ENCODE measurements at places on chromosomes 7 and 10.

DNA sequence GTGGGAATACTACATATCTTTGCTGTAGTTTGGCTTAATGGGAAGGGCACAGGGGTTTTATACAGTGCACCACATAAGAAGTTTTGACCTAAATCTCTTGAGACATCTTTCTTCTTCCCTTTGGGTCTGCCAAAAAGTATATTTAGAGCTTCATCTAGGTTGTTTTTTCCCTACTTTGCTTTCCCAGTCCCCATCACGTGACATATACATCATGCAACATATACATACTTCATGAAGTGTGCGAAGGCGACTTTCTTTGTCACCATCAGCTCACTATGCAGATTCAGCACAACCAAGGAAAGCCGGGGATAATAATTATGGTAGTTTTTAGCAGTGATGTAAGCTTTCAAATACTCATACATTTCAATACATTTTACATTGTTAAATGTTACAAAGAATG lies 177.1 kb upstream of the PPP1R3A start:
- no peak for DNase-seq

GRCh38 chr10:107544706-107545520 lies 380.4 kb upstream of the SORCS1 start:
- DNase-seq, result no peak

- DNase-seq, result no peak
These were observed 37.2 kb upstream of the CCDC7 start for GRCh38 chr10:32408690-32409089.

DNA sequence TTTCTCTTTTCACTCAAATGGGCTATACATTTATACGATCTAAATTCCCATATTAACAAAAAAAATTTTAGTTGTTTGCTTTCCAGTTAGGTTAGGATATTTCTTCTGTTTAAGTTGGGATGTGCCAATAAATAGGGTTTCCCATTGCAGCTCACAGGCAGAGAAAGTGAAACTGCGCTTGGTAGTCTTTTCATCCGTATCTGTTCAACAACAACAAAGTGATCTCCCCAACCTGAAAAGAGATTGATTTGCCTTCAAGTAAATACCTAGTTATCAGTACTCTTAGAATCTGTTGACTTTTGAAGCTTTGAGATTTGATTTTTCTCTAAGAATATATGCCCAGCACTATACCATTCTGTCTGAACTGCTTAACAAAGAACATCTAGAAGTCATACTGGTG lies 143.4 kb downstream of the DYNC1I1 start:
- DNase-seq, result no peak

DNA sequence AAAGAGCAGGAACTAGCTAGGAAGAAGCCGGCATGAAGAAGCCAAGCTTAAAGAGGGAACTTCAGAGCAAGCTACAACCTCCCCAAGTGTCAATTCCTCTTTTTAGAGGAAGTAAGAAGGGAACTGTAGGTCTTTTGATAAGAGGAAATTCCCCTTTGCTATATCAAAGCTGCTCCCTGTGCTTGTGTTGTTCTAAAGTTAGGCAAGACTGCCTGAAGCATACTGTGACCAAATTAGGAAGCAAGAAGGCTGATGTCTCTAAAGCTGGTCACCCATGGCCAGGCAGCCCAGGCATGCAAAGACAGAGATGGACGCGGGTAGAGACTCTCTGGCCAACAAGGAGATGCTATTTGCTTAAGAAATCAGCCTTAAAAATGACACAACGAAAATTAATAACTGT lies 87.9 kb downstream of the RNF216 start:
- DNase-seq, result peak; percentile 94

DNA sequence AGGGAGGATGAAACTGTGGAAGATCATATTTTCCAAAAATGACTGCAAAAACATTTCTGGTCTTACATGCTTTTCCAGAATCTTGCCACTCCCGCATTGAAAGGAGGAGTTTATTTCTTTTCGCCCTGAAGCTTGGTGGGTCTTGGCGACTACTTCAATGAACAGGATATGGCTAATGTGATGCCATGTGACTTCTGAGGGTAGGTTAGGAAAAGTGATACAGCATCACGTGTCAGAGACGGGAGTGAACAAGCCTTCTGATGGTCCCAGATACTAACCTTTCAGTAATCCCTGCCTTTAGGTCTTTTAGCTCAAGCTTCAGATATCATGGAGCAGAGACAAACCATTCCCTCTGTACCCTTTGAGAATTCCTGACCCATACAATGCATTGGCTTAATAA lies 192.2 kb upstream of the HPS1 start:
- DNase-seq, result no peak

DNA sequence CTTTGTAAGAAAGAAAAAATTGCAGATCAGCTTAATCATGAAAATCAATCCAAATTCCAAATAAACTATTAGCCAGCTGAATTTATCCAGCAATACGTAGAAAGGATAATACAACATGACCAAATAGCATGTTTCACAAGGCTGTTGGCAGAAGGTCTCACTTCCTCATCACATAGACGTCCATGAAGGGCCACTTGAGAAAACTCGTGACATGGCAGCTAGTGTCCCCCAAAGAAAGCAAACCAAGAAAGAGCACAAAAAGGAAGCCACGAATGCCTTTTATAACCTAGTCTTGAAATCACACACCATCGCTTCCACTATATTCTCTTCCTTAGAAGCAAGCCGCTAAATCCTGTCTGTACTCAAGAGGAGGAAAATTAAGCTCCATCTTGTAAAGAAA lies 105.6 kb upstream of the NRBF2 start:
- peak; percentile 84 for DNase-seq

Data from pons (tissue), 1 donor.